ENCODE measurements at places on chromosomes 2 and 18.

DNA sequence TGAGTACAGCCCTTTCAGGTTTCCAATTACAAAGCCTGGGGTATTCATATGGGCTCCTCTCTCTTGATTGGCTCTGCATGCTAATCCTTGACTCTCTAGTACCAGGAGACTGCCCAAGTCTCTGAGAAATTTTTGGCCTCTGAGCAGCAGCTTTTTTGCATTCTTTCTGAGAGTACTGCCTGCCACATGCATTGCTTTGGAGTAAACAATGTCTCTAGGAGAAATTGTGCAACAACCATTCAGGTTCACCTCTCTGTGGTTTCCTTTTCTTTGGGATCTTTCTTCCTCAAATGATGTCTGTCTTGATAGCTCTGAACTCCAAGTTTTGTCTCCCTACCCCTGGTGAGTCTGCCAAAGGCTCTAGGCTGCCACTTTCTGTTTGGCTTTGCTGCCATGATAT is 115.8 kb upstream of the SETBP1 start:
- DNase-seq, result no peak

GRCh38 chr2:71155846-71156245 is 25.4 kb downstream of the MPHOSPH10 start:
- no peak for DNase-seq

DNA sequence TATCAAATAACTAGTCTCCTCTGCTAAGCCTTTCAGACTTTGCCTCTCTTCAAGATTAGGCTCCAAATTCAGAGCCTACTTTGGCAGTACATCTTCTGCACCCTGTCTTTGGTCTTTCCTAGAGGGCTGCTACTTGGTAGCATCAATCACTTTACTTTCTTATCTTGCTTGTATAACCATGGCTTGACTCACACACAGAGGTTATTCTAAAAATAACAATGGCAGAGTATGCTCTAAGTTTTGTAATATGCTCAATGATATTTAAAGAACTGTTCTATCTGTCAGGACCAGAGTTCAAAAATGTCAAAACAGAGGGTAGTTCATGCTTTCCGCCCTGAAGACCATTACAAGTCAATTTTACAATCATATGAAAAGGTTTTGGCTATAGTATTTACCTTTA is 27.7 kb downstream of the THOC1 start:
- DNase-seq, result no peak

GRCh38 chr2:160555420-160556071 is 61.9 kb upstream of the RBMS1 start:
- DNase-seq, result no peak
